ENCODE measurements at places on chromosomes 2 and 18.

GRCh38 chr2:148586522-148587128 is 57.9 kb upstream of the EPC2 start:
- no peak for DNase-seq

- DNase-seq, result no peak
Measured at GRCh38 chr2:226664140-226664539, 135.5 kb downstream of the IRS1 start.

- no peak for DNase-seq
Measured at GRCh38 chr2:147806846-147807245, 38.0 kb upstream of the ACVR2A start.

DNA sequence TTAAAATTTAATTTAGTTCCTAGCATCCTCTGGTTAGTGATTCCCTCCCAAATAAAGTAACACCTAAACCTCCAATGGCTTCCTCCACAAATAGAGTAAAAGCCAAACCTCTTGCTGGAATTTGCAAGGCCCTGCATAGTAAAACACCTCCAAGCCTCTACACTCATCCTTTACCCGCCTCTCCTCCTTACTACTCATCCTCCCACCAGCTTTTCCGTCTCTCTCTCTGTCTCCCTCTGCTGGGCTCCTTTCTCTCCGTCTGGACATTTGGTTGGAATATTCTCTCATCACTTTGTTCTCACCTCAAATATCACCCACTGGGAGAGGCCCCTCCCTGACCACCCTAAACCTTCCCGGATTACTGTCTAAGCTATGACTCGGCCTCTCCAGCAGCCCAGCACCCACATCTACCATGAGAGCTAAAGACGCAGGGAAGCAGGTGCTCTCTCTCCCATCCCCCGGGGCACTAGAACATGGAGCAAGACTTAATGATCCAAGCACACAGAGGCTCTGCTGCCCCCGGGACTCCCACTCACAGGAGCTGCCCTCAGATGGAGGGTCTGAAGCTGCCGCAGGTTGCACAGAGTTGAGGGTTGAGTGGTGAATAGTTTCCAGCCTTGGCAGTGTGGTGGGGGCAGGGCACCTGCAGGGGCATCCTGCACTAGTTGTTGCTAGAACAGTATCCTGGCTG is 167.2 kb downstream of the FBXO15 start:
- DNase-seq, result no peak

DNA sequence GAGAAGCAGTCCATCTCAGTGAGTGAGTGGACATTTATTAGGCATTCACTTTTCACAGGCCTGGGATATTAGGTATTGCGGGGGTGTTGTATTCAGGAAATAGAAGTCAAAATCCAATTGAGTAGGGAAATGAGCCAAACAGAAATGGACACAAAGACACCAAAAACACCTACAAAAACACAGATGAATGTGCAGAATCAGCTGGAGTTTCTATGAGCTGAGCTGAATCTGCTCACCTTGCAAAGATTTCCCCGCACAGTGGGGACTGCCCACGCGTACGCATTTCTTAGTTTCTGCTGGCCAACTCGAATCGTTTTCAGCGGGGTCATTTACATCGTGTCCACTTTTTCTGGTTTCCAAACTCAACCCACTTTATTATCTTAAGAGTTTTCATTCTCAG is 160.0 kb downstream of the BCL2 start:
- DNase-seq, result no peak

GRCh38 chr2:37581433-37581832 is 90.0 kb downstream of the CDC42EP3 start:
- no peak for DNase-seq

DNA sequence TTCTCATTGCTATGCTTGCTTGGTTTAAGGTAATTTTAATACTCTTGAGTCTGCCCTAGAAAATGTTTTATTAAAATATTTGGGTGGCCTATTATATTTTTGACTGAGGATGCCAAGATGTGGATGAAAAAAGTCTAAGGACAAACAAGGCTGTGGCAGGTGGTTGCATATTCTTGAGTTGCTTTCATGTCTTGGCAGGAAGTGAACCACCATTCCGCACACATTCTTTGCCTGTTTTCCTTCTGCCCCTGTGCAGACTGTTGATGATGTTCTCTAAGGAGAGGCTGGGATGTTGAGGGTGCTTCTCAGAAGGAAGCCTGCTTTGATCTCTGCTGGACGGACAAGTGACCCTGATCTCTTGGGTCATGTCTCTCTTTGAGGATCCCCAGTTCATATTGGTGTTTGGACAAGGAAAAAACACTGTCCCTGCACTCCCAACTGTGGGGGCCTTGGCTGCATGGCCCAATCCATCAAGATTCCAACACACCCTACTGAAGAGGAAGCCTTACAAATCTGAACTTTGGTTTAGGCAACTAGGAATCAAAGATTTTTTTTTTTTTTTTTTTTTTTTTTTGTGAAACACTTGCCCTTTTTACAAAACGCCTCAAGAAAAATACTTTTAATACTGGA is 45.0 kb upstream of the CD28 start:
- DNase-seq, result no peak

GRCh38 chr18:8254654-8255053 is 354.6 kb upstream of the RAB12 start:
- no peak for DNase-seq

DNA sequence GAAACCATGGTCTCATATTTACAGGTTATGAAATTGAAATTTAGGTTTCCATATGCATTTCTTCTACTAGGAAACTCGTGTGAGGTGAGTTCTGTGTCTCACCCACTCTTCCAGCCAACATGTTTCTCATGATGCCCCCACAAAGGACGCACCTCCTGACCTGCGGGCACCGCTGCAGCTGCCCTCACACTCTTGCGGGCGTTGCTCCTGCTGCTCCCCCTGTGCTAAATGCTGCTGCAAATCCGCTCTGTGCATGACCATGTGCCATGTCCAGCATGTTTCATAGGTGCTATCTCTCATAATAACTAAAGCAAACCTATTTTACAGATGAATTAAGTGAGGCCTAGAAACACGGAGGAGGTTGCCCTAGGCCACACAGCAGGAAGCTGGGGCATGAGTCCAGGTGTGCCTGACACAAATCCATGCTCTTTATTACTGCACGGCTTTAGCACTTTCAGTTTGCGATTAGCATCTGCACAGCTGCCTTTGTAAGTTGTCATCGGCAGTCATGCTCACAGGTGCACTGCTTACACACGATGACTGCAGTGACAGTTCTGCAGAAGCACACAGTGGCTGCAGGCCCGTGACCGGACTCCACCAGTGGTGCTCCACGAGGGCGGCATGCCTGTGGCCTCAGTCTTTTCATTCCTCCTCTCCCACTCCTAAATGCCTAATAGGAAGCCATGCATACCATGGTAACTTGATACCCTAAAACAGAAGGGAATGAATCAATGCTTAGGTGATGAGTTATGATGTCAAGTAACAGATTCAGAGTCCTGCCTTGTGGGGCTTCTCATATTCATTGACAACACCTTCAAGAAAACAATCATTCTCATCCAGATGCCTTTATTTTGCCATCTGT is 14.9 kb upstream of the GALR1 start:
- DNase-seq, result no peak

- DNase-seq, result no peak
Measured at GRCh38 chr2:198137733-198138132, 333.3 kb downstream of the PLCL1 start.

DNA sequence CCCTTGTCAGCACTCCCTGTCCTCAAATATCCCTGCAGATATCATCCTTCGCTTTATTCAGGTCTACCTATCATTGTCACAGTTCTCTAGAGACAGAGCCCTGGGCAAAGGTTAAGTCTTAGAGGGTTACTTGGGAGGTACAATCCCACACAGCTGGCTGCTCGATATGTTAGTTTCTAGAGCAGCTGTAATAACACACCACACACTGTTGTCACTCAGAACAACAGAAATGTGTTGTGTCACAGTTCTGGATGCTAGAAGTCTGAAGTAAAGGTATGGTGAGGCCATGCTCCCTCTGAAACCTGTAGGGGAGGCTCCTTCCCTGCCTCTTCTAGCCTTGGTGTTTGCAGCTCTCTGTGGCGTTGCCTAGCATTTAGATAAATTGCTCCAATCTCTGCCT is 9.9 kb upstream of the RAPGEF4 start:
- no peak for DNase-seq

DNA sequence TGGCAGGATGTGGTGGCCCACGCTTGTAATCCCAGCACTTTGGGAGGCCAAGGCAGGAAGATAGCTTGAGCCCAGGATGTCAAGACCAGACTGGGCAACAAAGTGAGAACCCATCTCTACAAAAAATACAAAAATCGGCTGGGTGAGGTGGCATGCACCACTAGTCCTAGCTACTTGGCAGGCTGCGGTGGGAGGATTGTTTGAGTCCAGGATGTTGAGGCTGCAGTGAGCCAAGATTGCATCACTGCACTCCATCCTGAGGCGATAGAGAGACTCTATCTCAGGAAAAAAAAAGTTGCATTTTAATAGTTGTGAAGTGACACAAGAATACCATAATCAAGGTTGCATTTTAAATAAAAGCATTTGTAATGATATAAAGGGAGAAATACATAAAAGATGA is 124.1 kb upstream of the SLC38A11 start:
- DNase-seq, result no peak

DNA sequence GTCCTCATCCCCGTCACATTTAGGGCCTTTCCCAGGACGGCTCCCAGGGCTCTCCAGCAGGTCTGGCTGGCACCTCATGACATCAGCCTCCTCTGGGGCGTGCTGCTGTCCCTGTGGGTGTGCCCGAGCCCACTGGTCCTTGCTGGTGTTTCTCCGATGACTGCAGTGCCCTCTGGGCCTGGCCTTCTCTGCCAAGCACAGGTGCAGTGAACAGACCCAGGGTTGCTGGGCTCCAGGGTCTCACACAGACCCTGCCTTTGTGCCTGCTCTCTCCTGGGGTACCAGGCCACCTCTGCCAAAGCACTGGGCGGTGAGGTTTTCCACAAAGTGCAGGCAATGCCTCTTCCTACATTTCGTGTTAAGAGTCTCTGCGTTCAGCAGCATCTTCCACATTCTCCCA is 246.1 kb downstream of the ACKR3 start:
- no peak for DNase-seq

DNA sequence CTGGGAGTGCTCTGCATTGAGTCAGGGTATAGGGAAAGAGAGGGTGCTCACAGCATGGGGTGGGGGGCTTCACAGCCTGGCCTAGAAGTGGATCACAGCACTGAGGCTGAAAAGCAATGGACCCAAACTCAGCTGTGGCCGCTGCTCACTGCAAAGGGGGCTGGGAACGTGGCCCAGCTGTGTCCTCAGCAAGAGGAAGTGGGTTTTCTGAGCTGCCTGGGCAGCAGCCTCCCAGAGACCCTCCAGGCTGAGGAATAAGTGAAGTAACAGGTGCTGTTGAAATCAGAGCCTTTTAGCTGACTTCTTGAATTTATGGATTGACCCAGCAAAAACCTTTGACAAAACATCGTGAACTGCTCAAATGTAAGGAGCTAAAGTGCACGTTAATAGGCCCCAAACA is 35.2 kb downstream of the PTGR3 start:
- no peak for DNase-seq

- DNase-seq, result no peak
Measured at GRCh38 chr2:159963700-159964099, 98.7 kb downstream of the PLA2R1 start.

GRCh38 chr2:181106789-181107627 is 126.6 kb downstream of the UBE2E3 start:
- DNase-seq, result no peak

GRCh38 chr2:32715391-32715841 is 87.6 kb downstream of the TTC27 start:
- peak; percentile 37 for DNase-seq

DNA sequence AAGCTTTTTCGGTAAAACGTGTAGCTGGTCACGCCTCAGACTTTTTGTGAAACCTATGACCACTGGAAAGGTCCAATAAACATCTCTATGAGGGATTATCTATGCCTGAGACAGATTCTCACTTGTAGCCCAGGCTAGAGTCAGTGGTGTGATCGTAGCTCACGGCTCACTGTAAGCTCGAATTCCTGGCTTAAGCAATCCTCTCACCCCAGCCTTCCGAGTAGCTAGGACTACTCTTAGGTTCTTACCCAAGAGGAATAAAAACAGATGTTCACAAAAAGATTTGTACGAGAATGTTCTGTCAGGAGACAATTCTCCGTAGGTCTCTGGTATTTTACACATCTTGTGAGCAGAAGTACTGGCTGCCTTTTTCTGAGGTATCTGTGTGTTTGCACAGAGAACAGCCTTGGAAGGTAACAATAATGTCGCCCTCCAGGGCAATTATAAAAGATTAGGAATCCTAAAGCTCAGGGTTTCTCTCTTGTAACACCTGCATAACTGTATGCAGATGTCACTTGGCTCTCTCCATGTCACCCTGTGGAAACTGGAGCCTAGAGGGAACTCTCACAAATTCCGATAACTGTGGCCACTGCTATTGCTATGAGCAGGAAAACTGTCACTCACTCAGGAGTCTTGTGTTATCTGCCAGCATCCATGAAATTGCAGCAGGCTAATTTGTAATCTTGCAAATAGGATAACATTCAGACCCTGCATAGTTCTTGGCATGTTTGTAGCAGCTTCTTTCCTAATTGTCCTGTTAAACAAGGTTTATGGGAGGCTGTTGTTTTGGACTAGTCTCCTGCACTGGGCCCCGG is 25.5 kb upstream of the RALBP1 start:
- no peak for DNase-seq

DNA sequence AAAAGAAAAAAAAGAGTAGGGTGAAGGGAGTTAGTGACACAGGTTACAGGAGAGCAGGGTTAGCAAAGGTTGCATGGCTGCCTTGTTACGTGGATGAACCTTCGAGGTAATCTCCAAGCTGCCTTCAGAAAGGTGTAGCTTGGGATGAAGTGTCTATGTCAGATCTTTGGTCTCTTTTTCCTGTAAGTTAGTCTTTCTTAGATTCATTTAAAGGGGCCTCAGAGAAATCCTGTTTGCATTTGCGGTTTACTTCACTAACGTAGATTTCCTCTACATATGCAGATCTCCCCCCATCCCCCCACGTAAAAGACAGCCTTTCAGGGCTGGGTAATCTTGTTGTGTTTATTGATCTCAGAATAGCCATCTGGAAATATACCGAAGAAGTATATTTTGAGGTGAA is 83.7 kb downstream of the MTA3 start:
- DNase-seq, result no peak

DNA sequence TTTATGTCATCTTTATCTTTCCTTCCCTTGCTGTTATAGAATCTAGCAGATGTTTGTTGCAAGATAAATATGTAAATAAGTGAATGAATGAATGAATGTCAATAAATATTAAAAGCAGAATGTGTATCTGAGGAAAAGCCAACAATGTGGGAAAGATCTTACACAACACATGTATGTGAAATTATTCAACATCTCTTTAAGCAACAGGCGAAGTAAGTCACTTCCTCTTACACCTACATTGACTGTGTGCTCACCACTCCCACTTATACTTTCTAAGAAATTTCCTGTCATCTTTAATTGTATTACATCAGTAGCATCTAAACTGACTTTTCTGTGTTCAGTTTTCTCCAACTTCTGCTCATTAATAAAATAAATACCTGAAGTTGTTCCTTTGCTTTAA is 43.0 kb downstream of the RAD51AP2 start:
- no peak for DNase-seq

DNA sequence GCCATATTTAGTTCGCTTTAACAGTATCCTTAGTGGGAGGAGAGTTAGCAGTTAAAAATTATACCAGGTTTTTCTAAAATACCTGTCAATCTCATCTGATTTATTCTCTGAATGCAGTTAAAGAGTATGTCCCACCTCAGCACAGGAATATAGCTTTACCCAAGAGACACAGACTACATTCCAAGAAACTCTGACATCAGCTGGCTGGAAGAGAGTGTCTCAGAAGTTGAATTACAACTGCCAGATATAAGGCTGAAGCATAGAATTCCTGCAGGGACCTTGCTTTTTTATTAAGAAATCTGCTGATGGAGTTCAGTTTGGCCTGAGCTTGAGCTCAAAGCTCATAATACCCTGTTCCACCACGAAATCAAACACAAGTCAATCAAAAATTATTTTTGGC is 25.4 kb upstream of the CNTNAP5 start:
- no peak for DNase-seq
